ENCODE measurements at places on chromosomes 1 and 21.

DNA sequence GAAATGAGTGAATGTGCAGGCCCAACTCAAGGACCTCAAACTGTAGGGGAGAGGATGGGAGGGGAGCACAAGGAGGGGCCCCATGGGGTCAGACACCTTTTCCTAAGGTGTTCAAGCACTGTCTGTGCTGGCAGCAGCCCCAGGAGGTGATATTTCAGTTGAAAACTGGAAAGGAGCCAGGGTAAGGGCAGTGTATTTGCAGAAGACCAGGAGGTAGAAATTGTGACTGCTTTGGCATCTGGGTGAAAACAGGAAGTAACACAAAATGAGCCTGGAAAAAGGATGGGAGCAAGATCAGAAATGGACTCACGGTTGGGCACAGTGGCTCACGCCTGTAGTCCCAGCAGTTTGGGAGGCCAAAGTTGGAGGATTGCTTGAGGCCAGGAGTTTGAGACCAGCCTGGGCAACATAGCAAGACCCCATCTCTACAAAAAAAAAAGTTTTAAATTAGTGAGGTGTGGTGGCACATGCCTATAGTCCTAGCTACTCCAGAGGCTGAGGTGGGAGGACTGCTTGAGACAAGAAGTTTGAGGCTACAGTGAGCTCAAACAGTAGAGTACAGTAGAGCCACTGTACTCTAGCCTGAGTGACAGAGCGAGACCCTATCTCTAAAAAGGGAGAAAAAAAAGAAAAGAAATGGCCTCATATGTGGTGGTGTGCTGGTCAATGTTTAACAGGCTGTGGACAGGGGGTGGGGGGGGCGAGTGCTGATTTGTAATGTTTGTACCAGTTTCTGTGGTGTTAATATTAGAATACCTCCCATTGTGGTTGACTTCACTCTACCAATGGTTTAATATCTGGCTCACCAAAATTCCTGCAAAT is 76.2 kb upstream of the ANGPTL1 start:
- no peak for DNase-seq

GRCh38 chr1:36304970-36305914 is 926 bp upstream of the SH3D21 start:
- no peak for DNase-seq

DNA sequence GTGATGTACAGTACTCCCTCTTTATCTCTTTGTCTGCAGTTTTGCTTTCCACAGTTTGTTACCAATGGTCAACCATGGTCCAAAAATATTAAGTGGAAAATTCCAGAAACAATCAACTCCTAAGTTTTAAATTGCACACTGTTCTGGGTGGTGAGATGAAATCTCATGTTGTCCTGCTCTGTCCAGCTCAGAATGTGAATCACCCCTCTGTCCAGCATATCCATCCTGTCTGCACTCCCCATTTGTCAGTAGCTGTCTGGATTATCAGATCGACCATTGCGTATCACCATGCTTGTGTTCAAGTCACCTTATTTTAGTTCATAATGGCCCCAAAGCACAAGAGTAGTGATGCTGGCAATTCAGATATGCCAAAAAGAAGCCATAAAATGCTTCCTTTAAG is 118.2 kb upstream of the PDE4B start:
- no peak for DNase-seq

- no peak for DNase-seq
Observed at GRCh38 chr1:60073605-60074278, at the start of gene C1orf87. TSS of gene C1orf87 (minus strand) at chr1:60073770. CDS start at chr1:60072643, 1,127 bp downstream.

DNA sequence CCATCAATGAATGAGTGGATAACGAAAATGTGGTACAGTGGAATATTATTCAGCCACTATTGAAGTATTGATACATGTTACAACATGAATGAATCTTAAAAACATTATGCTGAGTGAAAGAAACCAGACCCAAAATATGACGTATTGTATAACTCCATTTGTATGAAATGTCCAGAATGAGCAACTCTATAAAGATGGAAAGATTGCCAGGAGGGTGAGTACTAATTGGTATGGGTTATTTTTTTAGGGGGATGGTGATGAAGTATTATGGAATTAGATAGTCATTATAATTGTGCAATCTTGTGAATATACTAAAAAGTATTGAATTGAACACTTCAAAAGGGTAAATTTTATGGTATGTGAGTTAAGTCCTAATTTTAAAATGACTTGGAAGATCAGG is 278.6 kb downstream of the SIPA1L2 start:
- DNase-seq = no peak

- DNase-seq = no peak
Observed at GRCh38 chr1:209389975-209390374, 193.5 kb upstream of the CAMK1G start.

- DNase-seq = no peak
Observed at GRCh38 chr1:16922466-16922865, 735 bp downstream of the CROCC start.

GRCh38 chr1:121458291-121459048 is 273.7 kb downstream of the SRGAP2C start:
- DNase-seq = no peak

- no peak for DNase-seq
Observed at GRCh38 chr1:41371630-41372599, 10.7 kb downstream of the FOXO6 start.

GRCh38 chr1:49160677-49161076 is 384.0 kb upstream of the BEND5 start:
- no peak for DNase-seq

DNA sequence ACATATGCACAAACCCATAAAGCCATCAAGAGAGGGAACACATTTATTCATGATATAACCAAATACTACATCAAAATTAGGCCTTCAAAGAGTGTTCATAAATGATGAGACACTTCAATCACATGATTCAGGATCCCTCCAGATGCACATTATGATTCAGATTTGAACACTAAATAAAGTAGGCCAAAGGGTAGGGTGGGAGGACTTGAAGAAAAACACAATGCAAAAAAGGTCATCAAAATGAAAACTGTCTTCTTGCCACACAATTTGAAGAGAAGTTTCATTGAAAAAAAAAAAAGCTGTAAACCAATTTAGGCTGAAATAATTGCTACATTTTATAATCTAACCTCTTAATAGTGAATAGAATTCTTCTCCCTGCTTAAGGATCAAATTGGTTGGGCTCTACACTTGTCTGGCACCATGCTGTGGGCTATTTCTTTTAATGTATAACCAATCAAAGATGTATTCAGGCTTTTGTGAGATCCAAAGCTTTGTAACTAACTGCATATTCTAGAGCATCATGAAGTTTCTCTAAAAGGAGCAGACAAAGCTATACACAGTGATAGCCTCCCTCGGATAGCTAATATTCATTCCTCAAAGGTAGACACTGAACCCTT is 58.1 kb downstream of the ZSWIM5 start:
- DNase-seq = no peak

- DNase-seq = no peak
Observed at GRCh38 chr1:179166663-179167417, 62.6 kb downstream of the ABL2 start.

GRCh38 chr1:162631546-162632191 is 595 bp upstream of the DDR2 start:
- no peak for DNase-seq

- DNase-seq = no peak
Observed at GRCh38 chr1:164617377-164618201, 58.6 kb downstream of the PBX1 start.

DNA sequence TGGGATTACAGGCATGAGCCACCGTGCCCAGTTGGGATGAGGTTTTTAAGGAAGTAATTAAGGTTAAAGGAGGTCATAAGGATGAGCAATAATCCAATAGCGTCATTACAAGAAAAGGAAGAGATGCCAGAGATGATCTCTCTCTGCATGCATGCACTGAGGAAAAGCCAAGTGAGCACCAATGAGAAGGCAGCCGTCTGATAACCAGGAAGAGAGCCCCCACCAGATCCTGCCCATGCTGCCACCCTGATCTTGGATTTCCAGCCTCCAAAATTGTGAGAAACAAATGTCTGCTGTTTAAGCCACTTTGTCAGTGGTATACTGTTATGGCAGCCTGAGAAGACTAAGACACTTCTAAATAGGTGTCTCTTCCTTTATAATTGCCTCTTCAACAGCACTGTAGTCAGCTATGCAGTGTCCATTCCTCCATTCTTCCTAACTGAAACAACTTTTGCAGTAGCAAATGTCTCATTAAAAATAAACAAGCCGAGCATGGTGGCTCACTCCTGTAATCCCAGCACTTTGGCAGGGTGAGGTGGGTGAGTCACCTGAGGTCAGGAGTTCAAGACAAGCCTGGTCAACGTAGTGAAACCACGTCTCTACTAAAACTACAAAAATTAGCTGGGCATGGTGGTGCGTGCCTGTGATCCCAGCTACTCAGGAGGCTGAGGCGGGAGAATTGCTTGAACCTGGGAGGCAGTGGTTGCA is 216.2 kb upstream of the RUNX1 start:
- no peak for DNase-seq

DNA sequence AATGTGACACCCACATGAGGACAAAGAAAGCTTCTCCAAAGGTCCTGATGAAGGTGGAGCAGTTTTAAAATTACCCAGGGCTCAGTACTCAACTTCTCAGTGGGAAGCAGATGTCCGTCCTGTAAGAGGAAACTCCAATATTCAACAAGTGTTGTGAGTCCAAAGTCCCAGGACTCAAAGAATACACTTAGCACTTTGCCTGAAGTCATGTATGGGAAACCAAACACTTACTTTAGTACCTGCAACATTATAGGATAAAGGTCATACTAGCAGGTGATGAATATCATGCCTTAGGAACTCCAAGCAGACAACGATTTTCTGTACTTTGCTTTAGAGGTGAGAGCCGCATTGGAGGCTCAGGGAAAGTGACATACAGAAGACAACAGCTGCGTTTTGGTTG is 37.2 kb upstream of the ST6GALNAC3 start:
- DNase-seq = no peak

DNA sequence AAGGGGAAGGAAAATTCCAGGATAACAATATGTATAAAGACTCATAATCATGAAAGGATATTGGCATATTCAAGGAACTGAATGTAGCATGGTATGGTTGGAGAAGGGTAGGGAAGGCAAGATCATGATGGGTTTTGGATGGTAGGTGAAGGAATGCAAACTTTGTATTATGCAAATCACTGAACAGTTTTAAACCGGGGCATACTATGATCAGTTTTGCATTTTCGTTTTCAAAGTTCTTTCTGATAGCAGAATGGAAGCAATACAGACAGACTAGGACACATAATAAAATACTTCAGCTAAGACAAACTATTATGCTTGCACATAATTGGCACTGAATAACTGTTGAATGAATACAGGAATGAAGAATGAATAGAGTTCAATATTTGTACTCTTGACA is 14.5 kb upstream of the CTH start:
- DNase-seq = no peak

DNA sequence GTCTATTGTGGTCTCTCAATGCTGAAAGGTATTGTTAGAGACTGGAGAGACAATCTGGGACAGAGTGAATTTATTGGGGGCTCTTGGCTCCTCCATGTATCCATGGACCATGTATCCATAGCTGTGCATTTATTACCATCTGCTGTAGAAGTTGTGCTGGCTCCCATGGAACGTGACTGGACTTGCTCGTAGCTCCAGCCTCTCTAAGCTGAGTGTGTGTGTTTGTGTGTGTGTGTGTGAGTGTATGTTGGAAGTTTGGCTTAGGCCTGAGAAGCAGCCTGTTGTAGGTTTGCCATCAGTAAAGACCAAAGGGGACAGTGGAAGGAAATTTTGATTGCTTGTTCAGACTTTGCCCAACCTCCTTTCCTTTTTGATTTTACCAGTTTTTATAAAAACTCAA is 105.7 kb upstream of the USP24 start:
- DNase-seq = no peak

DNA sequence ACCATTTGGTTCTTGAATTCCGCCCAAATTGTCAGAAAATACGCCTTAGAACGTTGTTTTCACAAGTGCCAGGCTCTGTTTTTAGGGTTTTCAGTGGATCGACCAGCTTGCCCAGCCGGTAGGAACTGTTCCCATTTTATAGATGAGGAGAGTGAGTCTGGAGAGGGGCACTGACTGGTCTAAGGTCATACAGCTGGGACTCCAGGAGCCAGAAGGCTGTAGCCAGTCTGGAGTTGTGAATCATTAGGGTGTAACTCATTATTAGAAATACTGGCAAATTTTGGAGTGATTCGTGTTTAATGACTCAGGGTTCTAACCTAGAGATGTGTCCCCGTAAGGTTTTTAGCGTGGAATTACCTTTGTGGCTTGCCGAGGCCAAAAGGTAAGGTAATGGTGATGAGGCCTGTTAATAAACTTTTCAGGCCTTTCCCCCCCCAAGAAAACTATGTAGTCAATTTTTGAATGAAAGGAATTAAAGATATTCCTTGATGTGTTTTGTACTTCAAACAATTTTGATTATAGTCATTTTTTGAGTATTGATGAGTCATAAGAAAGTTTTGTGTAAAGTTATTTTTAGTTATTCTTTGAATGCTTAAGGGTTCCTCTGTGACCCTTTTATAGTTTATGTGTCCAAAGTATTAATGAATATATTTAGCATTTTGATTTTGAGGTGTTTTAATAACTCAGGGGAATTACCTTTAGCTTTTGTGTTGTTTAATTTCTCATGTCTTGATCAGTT is 2.1 kb downstream of the DYRK1A start:
- DNase-seq = no peak

GRCh38 chr1:199452627-199453026 is 574.9 kb upstream of the NR5A2 start:
- no peak for DNase-seq

DNA sequence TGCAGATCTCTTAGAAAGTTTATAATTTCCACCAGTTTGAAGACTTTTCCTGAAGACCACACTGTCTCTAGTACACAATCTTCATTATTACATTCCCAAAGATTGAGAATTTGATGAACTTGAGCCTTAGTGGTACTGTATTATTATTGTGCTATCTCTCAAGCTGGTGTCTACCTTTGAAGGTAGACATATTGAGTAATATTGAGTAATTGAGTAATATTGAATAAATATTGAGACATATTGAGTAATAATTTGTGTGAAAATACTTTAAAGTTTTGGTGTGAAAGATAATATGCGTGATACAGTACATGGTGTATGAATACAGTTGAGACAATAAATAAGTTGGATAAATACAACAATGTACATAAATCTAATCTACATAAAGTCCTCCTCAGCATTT is 613.1 kb upstream of the ADGRL2 start:
- DNase-seq = no peak

GRCh38 chr1:59415881-59416280 is 119.0 kb downstream of the FGGY start:
- DNase-seq = no peak

DNA sequence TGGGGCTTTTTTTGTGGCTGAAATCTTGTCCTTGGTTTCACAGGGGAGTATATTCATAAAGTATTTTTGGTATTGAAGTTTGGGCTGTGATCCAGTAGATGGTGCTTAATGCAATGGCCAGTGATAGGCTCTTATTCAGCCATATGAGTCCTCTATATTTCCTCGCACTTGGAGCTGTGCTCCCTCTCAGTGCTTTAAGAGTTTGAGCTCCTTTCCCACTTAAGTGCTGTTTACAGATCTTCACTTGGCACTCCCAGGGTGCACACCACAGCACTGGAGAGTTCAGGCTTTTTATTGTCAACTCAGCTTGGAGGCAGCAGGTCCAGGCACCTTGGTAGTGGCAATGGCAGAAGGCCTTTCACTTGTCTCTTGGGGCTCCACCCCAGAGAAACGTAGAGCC is 54.9 kb downstream of the DRAM2 start:
- no peak for DNase-seq

Data from stimulated activated CD8-positive, alpha-beta memory T cell treated with anti-CD3 and anti-CD28 coated beads, Interleukin-4, amount 100 ng/mL, for 4 hours (primary cell).